ENCODE measurements at places on chromosomes 7 and 10.

DNA sequence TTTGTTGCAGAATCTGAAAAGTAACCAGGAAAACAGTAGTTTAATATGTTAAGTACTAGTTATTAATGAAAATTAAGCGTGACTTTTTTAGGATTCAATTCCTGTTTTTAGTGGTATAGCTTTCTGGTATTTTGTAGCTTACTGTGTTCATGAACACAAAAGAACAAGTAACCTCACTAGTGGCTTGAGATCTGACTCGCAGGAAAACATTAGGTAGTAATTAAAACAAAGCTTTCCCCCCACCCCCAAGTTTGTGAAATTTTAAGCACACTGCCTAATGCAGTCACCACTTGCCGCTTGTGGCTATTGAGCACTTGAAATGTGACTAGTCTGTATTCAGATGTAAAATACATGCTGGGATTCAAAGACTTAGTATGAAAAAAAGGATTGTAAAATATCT lies 102.5 kb upstream of the RPA3 start:
- DNase-seq = no peak

DNA sequence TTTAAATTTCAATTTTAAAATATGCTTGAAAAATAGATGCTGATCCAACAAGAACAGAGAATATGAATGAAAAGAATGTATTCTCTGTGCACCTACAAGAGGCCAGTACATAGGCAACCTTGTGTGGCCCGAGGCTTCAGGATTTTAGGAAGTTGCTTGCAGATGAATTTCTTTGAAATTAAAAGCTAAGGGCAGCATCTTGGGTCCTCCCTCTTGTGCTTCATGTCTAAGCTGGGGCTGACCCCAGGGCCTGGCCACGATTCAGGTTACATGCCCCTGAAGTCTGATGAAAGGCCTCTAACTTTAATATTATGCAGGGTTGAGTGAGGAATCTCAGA lies 138.9 kb downstream of the BMPER start:
- DNase-seq = no peak

DNA sequence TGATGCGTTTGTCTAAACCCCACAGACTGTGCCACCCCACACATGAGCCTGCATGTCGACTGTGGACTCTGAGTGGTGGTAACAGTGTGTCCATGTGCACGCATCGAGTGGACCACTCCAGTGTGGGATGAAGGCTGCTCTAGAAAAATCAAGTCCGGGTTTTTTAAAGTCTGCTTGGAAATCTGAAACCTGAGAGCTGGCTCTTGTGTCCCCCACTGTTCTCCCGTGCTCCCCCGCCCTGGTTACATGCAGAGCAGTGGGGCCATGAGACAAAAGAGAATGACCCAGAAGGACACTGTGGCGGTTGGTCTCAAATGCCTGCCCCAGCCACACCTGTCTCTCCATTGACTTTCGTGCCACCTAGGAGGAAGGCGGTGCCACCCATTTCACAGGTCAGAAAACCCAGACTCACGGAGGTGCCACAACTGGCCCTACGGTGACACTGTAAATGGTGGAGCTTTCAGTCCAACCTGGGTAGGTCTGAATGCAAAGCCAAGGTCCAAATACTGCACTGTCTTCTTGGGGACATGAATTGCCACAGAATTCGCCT lies 27.3 kb upstream of the PWWP2B start:
- DNase-seq = no peak

GRCh38 chr7:33547880-33548279 lies 357.5 kb upstream of the BMPER start:
- no peak for DNase-seq

- DNase-seq = no peak
Observed at GRCh38 chr7:142808802-142809583, 38.2 kb downstream of the PRSS2 start.

GRCh38 chr10:126387931-126388911 lies at the start of gene ADAM12:
ADAM12 (minus strand) TSS chr10:126388477; CDS start chr10:126388145, 332 bp downstream.
- no peak for DNase-seq

GRCh38 chr7:123360631-123361030 lies 160.9 kb upstream of the SLC13A1 start:
- no peak for DNase-seq

DNA sequence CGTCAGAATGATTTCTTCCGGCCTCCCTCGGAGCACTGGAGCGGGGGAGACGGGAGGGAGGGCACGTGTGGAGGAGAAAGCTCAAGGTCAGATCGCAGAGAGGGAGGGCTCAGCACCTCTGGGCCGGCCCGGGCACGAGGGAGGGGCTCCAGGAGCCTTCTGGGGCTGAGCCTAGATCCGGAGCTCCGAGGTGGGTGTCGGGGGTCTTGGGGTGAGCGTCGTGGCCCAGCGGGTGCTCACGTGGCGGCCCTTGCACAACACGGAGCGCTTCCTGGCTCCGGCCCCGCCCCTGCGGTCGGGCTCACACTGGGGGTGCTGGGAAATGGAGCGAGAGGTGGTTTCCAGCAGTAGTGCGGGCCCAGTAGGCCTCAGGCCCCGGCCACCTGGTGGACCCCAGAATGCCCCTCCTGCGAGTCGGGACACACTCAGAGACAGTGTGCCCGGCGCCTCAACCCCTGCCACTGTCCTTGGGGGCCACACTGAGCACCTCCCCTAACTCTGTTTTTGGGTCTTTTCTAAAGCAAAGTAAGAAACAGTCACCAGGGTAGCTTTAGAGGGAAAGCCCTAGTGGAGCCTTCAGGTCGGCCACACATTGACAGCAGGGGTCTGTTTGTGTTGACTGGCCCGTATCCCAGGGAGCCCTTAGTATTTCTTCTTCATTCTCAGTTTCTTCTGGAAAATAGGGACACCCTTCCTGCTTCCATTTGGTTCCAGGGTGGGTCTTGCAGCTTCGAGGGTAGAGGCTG lies 798 bp downstream of the PPIF start:
- DNase-seq = no peak

GRCh38 chr7:38656968-38657367 lies 25.8 kb upstream of the AMPH start:
- DNase-seq = no peak

GRCh38 chr10:11658801-11659368 lies 47.4 kb upstream of the USP6NL start:
- no peak for DNase-seq

DNA sequence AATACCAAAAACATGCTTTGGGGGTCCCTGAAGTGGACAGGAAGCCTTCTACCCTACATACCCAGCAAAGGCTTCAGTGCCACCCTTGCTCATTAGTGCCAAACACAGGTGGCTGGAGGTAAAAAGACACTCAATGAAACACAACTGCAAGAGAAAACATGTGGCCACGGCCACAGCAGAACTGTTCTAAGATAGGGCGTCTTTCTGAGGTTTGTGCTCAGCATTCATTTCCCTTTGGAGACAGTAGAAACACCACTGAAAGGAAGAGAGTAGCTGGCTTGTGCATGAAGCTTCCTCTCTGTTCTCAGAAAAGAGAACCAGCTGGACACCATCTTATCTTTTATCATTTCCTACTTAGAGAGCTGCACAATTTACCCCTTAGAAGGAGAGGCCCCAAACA lies 143.0 kb downstream of the PLXNA4 start:
- no peak for DNase-seq

GRCh38 chr10:73922864-73923133 lies 11.9 kb downstream of the PLAU start:
- DNase-seq = no peak

- DNase-seq = no peak
Observed at GRCh38 chr10:19651549-19651948, 164.7 kb upstream of the PLXDC2 start.

DNA sequence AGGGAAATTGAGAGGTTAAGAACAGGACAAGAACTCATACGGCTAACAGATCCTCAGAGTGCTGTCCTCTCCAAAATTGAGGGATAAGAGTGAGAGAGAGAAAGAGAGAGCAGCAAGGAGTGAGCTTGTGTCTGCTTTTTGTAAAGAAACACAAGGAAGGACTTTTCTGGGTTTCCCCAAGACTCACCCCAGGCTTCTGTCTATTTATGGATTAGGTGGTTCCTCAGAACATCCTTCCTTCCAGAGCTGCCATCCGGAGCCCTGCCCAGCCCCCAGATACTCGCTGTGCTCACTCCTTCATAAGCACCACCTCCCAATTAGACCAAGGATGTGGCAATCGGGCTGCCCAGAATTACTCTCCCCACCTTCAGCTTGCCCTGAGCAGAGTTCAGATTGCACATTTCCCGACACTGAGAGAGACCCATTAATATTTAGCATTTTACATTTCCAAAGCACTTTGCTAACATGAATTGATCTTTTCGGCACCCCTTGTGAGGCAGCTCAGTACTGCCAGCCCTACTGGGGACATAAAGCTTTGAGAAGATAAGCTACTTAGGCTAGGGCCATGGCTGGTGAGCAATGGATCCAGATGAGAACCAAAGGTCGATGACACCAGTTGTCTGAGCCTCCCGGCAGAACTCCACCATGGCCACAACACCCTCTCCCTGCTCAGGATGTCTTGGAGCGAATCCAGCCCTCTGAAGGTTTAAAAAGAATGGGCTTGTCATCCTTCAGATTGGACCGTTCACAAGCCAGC lies 19.2 kb upstream of the R3HCC1L start:
- no peak for DNase-seq

DNA sequence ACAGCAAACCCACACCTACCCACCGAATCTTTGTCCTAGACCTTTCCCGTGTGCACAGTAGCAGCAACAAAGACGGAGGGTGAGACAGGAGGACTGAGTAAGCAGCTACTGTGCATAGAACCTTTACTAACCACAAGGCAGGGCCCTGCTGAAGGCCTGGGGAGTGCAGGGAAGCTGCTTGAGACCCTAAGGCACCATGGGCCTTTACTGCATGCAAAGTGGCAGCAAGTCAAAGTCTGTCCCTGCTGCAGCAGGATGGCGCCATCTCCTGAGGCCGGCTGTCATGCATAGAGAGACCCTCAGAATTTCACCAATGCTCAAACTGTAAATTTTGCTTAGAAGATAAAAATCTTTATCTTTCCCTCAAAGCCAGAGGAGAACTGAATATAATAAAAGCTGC lies 610.5 kb downstream of the ACTR3B start:
- no peak for DNase-seq

- peak; percentile 72 for DNase-seq
Observed at GRCh38 chr7:127252778-127253280, at the start of gene GRM8. GRM8 (minus strand) TSS chr7:127252941.

GRCh38 chr10:114000457-114001010 lies 43.1 kb upstream of the ADRB1 start:
- no peak for DNase-seq

DNA sequence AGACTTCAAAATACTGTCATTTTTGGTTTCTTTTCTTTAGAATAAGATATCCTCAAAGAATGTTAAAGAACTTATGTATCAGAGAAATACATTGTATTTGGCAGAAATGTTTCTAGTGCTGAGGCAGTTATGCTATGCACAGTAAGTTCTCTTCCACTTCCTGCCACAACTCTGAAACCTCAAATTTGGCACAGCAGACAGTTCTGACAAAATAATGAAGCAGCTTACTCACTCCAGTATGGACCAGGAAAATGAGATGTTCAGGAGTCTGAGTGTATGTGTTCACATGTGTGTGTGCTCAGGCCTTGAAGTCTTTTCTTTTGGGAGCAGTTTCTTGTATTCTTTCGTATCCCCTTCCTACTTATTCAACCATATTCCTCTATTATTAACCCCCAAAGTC lies 197.0 kb upstream of the AGK start:
- DNase-seq = no peak

DNA sequence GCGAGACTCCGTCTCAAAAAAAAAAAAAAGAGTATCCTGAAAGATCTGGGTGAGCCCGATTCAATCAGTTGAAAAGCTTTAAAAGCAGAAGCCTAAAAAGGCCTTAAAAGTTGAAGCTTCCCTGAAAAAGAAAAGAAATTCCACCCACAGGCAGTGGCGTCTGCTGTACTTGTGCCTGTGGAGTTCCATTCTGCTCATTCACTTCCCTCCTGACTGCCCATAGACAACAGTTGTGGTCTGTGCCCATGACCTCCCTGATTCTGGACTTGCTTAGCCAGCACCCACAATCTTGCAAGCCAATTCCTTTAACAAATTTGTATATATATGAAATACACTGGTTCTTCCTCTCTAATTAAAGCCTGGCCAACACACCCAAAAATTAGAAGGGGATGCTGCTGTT lies 141.7 kb downstream of the DLG5 start:
- DNase-seq = no peak

DNA sequence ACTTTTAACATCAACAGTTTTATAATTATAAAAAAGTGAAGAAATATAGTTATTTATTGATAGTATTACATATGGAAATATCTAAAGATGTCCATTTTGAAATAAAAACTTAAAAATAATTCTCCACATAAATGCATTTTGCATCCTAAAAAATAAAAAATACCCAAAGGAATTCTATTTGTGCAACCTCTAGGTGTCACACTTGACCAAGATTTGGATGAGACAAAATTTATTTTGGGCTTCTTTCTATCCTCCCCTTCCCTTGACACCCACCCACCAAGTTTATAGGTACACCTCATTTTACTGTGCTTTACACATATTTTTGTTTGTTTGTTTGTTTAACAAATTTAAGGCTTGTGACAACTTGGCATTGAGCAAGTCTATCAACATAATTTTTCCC lies 3.3 kb upstream of the THSD7A start:
- DNase-seq = no peak

- peak; percentile 10 for DNase-seq
Observed at GRCh38 chr7:128135515-128136214, 104.4 kb upstream of the LRRC4 start.

- no peak for DNase-seq
Observed at GRCh38 chr10:113131613-113132261, 181.7 kb downstream of the TCF7L2 start.

DNA sequence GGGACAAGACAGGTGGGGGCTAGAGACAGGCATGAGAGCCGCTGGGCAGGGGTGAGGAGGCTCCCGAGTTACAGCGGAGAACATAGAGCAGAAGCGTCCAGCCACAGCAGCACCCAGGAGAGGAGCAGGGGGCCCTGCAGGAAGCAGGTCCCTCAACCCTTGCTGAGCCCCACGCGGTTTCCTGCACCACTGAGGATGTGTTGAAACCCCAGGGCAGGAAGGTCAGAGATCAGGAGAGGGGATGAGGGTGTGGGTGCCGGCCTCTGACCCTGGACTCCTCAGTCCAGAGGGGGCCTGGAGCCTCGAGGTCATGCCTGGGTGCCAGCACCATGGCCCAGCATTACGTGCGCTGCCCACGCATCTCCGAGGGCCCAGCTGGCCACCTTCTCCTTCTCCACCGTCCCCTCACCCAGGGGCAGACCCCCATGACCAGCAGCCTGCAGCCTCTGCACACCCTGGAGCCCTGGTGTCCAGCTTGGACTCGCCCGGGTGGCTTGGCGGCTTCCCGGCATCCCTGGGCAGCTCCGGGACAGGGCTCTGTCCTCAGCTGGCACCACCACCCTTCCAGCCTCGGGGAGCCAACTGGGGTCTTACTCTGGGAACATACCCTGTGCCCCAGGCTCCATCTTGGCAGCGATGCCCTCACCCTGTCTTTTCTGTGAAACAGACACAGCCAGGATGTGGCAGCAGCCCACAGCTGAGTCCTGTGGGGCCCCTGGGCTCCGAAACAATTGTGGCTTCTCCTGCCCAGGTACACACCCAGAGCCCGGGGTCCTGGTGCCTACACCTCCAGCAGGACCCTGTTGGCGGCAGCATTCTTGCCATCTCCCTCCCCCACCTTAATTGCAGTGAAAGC lies 52.0 kb downstream of the STK32C start:
- DNase-seq = no peak

- no peak for DNase-seq
Observed at GRCh38 chr10:119190353-119190752, 11.7 kb upstream of the PRDX3 start.

All from NCI-H187 (cell line).